HFFc6 (cell line): ENCODE measurements at places on chromosomes 2 and 18. TPM values are rescaled to one million over a fixed set of nuclear protein-coding genes. Genes with fewer than 3 reads are reported as not detected.

GRCh38 chr2:72121153-72121552, 26.5 kb downstream of the CYP26B1 start:
- no peak overlapping the region for H3K4me3 ChIP-seq
- H3K27ac ChIP-seq: no peak overlapping the region
- peaks cover 30% of the 10 kb centered on the region; the same call in 1 of the 2 replicates for H3K27me3 ChIP-seq
- DNase-seq: no peak
- H3K4me1 ChIP-seq: peaks cover 14% of the 10 kb centered on the region
- no peaks in the 10 kb centered on the region for H3K36me3 ChIP-seq

DNA sequence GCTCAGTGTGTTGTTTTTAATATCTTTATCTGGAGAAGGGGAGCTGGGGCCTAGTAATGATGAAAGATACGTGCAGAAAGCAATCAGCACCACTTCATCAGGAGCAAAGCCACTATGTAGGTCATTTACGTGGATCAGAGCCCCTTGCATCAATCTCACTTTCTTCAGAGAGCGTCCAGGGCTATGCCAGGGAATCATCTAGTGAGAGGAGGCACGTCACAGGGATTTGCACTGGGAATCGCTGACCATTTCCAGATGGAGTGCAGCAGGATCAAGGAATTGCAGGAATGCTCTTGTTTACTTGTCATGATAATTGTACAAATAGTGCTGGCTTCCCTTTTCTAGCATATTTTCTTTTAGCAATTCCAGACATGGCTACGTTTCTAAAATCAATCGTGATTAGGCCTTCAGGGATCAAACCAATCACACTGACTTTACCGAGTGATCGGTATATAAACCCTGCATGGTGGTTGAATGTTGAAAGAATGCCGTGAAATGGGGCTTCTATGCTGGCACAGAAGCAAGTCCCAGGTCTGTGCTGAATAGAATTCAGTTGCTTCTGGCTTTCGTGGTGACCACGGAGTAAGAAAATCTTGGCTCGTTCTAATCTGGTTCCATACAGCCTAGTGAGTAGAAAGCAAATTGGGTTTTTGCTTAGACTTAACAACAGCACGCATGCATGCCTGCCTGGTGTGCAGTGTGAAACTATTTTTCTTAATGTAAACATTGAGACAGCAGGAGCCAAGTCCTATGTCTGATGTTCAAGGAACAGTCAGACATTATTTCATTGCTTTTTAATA, 122.8 kb downstream of the TMEM200C start:
- DNase-seq: no peak
- no peaks in the 10 kb centered on the region for H3K4me1 ChIP-seq
- peaks cover 1% of the 10 kb centered on the region; the same call in 1 of the 2 replicates for H3K27me3 ChIP-seq
- no peak overlapping the region for H3K4me3 ChIP-seq
- peaks cover 1% of the 10 kb centered on the region for H3K36me3 ChIP-seq
- H3K27ac ChIP-seq: no peak overlapping the region

GRCh38 chr2:69080071-69080470, 67.1 kb downstream of the ANTXR1 start:
- no peak for DNase-seq
- no peaks in the 10 kb centered on the region for H3K27me3 ChIP-seq
- peaks cover 26% of the 10 kb centered on the region for H3K4me1 ChIP-seq
- H3K27ac ChIP-seq: no peak overlapping the region
- H3K36me3 ChIP-seq: peaks cover 71% of the 10 kb centered on the region

DNA sequence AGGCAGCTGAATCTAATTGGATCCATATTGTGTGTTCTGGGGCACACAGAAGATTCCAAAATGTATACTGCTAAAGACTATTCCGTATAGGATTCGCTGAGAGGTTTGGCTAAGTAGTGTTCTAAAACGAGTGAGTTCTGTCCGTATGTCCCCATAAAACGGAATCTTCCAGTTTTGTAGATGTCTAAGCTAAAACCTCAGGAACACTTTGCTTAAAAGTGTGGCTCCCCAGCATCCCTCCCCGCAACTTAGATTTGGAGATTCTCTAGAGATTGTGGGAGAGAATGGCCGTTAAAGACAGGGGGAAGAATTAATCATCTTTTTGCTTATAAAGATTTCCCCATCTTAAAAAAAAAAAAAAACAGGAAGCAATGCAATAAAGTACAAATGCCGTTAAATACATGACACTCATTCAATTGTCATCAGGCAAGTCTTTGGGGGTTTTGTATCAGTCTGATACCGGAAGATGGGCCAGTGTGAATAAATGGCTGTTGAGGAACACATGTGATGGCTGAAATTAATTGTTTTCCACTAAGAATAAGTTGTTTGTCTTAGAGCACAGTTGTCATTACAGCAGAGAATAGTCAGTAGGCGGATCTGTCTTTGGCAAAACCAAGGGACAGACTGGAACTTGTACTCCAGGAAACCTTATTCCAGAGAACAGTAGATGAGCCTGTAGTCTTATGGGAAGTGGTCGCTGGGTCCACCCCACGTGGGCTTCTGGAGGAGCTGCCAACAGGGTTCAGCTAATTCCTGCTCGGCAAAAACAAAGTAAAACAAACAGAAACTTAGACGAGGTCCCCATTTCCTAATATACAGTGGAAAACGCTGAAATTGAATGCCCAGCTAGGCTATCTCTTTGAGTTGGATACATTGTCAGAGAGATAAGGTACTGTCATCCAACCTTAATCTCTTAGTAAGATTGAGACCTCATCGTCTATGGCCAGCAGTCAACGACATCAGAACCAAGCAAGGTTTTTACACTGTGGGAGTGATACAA, 1.7 kb downstream of the EMILIN2 start:
- peaks cover 38% of the 10 kb centered on the region for H3K27me3 ChIP-seq
- H3K4me3 ChIP-seq: peak overlapping the region; percentile 83
- H3K27ac ChIP-seq: no peak overlapping the region
- no peak for DNase-seq
- peaks cover 24% of the 10 kb centered on the region for H3K4me1 ChIP-seq

Gene SATB2
- total RNA-seq: 6.5 and 11.9 TPM in 2 replicates

Gene SCYGR8
- not detected in 3 replicates for total RNA-seq
